ENCODE measurements at places on chromosomes 3 and 15.

DNA sequence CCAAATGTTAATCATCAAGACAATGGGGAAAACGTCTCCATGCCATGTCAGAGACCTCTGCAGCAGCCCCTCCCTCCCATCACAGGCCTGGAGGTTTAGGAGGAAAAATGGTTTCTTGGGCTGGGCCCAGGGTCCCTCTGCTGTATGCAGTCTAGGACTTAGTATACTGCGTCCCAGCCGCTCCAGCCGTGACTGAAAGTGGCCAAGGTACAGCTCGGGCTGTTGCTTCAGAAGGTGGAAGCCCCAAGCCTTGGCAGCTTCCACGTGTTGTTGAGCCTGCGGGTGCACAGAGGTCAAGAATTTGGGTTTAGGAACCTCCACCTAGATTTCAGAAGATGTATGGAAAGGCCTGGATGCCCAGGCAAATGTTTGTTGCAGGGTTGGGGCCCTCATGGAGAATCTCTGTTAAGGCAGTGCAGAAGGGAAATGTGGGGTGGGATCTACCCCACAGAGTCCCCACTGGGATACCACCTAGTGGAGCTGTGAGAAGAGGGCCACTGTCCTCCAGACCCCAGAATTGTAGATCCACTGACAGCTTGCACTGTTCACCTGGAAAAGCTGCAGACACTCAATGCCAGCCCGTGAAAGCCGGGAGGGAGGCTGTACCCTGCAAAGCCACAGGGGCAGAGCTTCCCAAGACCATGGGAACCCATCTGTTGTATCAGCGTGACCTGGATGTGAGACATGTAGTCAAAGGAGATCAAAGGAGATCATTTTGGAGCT lies 25.0 kb downstream of the NECTIN3 start:
- no peak for DNase-seq

GRCh38 chr15:77376770-77377169 lies 43.1 kb downstream of the PEAK1 start:
- DNase-seq = no peak

GRCh38 chr3:188390775-188391443 lies 237.0 kb downstream of the LPP start:
- DNase-seq = no peak

- DNase-seq = no peak
Measured at GRCh38 chr3:134938029-134938525, 143.0 kb downstream of the EPHB1 start.

DNA sequence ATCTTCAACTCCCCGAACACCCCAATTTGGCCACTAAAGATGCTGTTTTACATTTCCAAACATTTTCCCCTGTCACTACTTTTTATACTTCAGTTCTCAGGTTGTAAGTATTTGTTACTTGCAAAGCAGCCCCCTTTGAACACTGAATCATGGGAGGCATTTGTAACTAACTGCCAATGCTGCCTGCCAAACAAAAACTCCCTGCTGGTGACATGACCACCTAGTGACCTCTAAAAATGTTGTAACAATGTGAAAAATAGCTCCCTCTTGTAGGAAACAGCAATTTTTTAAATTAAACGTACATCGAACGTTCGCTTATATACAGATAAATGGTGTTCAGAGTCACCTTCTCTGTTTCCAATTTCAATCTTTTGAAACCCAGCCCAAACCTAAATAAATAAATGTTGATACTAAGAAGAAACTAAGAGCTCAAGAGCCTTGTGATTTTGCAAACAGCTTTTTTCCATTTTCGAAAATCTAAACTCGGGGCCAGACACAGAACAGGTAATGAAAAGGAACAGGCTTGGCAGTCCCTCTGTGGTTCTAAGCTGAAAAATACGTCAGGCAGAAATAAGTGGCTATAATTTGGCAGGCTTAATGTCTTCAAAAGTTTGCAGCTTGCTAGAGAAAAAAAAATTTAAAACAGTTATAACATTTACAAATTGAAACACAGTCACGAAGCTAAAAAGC lies 268.6 kb upstream of the WNT5A start:
- no peak for DNase-seq

DNA sequence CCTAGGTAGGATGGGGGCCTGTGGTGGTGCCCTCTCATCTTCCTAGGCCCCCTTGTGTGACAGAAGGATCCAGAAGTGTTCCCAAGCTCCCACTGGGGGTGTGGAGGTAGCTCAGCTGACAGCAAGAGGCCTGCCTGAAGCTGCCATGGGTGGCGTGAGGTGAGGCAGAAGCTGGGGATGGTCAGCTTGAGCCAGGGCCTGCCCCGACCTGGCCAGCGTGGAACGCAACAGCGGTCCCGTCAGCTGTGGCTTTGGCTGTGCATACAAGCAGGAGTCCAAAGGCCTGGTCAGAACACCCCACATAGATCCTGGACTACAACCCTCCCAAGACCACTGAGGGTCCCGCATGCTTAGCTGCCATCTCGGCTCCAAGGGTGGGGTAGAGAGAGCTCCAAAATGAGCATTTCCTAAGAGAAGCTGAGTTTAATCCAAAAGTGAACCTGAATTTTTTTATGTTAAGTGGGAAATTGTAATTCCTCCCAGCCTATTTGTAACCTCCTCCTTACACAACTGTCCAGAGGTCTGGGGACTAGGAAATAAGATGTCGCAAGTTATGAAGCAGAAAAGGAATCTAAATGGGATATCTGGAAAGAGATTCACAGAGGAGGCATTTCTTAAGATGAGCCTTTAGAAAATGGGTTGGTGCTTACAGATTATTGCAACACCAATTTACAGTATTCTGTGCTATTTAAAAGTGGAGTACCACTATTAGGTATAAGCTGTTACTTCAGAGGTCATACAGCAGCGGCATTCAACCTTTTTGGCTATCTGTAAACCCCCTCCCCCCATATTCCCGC lies 9.9 kb upstream of the PLA2G4D start:
- DNase-seq = no peak

- no peak for DNase-seq
Measured at GRCh38 chr3:109187390-109187789, 50.9 kb downstream of the C3orf85 start.

- DNase-seq = no peak
Measured at GRCh38 chr15:62445244-62445643, 280.2 kb upstream of the C2CD4B start.

GRCh38 chr3:153291059-153291685 lies 129.1 kb downstream of the RAP2B start:
- DNase-seq = no peak

- DNase-seq = no peak
Measured at GRCh38 chr3:10766049-10766705, 49.9 kb upstream of the SLC6A11 start.

All from activated CD4-positive, alpha-beta T cell treated with anti-CD3 and anti-CD28 coated beads for 1 hour (primary cell).